ENCODE measurements at places on chromosomes 1 and 21. TPM values are rescaled to one million over a fixed set of nuclear protein-coding genes. Genes with fewer than 3 reads are reported as not detected.

XCL1 gene
- not detected for polyA plus RNA-seq

ZNF281 gene
- polyA plus RNA-seq: 29.3 TPM

ATG4C gene
- 24.4 TPM for polyA plus RNA-seq

DEPDC1 gene
- 30.8 TPM for polyA plus RNA-seq

MROH7 gene
- polyA plus RNA-seq: 10.1 TPM

LCE2C gene
- not detected for polyA plus RNA-seq

MXRA8 gene
- 163 TPM for polyA plus RNA-seq

PTGFRN gene
- 73.5 TPM for polyA plus RNA-seq

PLK3 gene
- polyA plus RNA-seq: 8.2 TPM

CYP4Z1 gene
- 0.35 TPM for polyA plus RNA-seq

THRAP3 gene
- polyA plus RNA-seq: 162 TPM

S100A5 gene
- not detected for polyA plus RNA-seq

GRCh38 chr1:3295846-3296245, 158.6 kb upstream of the ARHGEF16 start:
- no peak for DNase-seq

DNA sequence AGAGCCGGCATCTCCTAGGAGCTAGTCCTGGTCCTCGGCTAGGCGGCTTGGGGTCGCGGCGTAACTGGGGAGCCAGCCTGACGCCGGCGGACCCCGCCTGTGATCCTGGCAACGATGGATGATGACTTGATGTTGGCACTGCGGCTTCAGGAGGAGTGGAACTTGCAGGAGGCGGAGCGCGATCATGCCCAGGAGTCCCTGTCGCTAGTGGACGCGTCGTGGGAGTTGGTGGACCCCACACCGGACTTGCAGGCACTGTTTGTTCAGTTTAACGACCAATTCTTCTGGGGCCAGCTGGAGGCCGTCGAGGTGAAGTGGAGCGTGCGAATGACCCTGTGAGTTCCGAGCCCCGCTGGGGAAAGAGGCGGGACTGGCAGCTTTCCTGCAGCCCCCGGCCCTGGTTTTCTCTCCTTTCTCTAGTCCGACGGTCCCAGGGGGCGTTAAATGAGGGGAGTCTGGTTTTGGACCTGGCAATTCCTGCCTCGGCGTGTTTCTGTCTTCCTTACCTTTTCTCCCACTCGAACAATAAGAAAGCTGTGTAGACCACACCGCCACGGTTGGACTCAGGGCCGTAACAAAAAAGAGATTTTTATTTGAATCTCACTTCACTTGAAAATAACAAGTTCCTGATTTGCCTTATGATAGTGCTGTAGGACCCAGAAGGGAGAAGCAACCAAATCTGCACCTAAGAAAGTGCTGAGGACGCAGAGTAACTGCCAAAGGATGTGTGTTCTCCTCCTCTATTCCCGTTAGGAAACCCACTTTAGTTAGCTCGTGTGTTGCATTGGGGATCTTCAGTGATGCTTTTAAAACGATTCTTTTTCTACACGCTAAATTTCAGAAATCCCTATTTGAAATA, at the start of gene SPRTN:
Gene SPRTN (plus strand): TSS at position 24 of the 859 bp plus-strand sequence. CDS start 91 bp downstream, at position 115.
- no peak for DNase-seq

GRCh38 chr1:204104331-204105130, 31.6 kb downstream of the SOX13 start:
- no peak for DNase-seq

DNA sequence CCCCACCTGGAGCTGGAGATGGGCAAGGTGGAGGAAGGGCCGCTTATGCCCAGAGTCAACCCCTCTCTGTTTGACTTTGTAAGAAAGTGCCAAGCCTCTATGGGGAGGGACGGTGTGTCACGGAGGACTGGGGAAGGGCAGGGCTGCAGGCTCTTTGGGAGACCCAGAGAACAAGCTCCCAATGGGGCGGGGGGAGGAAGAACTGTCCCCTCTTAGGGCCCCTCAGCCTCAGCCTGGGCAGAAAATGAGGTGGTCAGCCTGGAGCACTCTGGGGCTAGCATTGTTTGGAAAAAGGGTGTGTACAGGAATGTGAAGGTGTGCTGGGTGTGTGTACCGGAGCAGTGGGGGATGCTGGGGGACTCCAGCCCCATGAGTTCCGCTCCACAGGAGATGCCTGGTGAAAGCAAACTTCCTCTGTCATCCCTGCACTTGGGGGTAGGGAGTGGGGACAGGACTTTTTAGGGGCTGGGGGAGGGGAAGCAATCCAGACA, 1.2 kb upstream of the INAVA start:
- no peak for DNase-seq

- DNase-seq: peak; percentile 99
These were observed at the start of gene SLC25A44 for GRCh38 chr1:156193488-156194299. SLC25A44 (plus strand) TSS chr1:156194104; CDS start chr1:156199848, 5,744 bp downstream.

GRCh38 chr1:11413986-11414391, 65.0 kb upstream of the DISP3 start:
- no peak for DNase-seq

- DNase-seq: no peak
These were observed 27.1 kb downstream of the GBP2 start for GRCh38 chr1:89098857-89099256.

DNA sequence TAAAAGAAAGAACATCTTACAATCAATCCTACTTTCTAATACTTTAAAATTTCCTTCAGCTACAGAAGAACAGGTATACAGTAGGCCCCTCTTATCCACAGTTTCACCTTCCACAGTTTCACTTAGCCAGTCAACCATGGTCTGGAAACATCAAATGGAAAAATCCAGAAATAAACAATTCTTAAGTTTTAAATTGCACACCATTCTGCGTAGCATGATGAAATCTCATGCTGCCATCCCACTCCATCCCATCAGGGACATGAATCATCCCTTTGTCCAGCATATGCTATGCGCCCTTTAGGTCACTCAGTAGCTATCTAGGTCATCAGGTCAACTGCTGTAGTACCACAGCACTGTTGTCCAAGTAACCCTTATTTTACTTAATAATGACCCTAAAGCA, 67.7 kb downstream of the HSF2BP start:
- DNase-seq: no peak

GRCh38 chr1:11602424-11602823, 51.8 kb downstream of the FBXO2 start:
- DNase-seq: no peak

GRCh38 chr1:24955161-24955560, 25.1 kb upstream of the RUNX3 start:
- no peak for DNase-seq

- no peak for DNase-seq
These were observed 3.5 kb downstream of the HAPLN2 start for GRCh38 chr1:156622581-156623297.

GRCh38 chr1:4711416-4712275, 57.2 kb downstream of the AJAP1 start:
- DNase-seq: no peak

- DNase-seq: no peak
These were observed 110.2 kb downstream of the MATN1 start for GRCh38 chr1:30613188-30613587.

- no peak for DNase-seq
These were observed 12.4 kb downstream of the KCNQ4 start for GRCh38 chr1:40795811-40796586.

- no peak for DNase-seq
These were observed 9.1 kb upstream of the PCNX2 start for GRCh38 chr1:233304489-233305102.

GRCh38 chr1:1236176-1236763, 4.2 kb downstream of the B3GALT6 start:
- DNase-seq: no peak

DNA sequence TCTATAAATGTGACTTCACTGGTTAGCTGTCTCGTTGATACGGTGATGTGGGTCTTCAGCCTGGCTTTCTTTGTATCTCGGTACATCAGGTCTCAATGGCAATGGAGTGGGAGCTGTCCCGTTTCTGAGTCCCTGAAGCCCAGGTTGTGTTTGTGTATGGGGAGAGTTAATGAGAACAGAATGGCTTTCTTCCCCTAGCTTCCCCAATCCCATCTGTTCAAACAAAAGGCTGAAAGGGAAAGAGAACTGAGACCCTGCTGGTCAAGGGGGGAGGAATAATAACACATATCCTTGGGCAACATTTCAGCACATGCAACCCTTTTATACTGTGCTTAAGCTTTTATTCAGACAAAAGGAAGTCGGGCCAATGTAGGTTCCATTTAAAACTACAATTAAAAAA, 28.4 kb upstream of the CASQ2 start:
- no peak for DNase-seq

- no peak for DNase-seq
These were observed 655.0 kb upstream of the CAMK1G start for GRCh38 chr1:208928349-208929010.

DNA sequence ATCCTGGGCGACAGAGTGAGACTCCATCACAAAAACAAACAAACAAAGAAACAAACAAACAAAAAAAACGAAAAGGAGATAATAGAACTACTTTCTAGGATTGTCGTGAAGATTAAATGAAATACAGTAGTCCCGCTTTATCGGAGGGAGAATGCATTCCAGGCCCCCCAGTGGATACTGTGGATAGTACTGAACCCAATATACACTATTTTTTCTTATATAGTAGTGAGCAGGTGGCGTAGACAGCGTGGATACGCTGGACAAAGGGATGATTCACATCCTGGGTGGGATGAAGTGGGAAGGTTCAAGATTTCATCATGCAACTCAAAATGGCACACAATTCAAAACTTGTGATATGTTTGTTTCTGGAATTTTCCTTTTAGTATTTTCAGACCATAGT, 8.0 kb downstream of the SLC35F3 start:
- DNase-seq: no peak

- no peak for DNase-seq
These were observed 55.2 kb downstream of the COLGALT2 start for GRCh38 chr1:183982172-183982963.

DNA sequence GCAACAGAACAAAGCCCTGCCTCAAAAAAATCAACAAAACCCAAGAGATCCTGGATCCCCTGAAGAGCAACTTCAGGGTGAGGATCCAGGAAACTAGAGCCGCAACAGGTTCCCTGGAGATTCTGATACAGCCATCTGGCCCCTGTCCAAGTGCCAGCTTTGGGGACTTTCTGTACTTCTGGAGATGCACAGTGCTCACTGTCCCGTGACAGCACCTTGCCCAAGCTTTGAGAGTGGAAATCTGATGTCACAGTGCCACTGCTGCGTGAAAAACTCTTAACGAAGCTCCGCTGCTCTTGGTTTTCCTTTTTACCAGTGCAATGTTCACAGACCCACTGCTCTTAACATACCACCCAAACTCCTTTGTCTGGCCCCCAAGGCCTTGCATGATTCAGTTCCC, 26.3 kb downstream of the STK40 start:
- no peak for DNase-seq

DNA sequence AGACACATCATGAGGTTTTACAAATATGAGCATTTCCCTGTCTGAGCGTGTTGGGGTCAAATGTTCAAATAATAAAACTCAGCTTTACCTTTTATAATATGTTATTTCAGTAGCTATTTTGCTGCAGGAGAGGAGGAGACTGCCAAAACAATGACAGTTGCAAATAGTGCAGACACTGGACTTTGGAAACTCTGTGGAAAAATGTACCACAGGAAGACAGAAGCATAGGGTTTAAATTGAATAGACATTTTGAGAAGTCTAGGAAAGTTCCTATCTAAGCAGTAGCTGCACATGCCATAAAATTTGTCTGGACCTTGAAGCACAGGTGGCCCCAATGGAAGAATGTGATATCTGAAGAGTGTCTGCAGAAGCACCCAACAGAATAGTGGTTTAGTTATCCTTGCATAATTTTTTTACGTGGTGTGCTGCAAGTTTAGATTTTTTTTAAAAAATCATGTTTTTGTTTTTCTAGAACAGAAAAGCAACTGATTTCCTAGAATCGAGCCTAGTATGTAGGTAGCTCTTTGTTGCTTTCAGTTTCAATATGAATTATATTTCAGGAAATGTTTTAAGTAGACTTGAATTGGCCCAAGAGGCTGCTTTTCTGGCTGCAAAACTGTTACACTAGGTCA, 14.0 kb upstream of the GBP5 start:
- no peak for DNase-seq

- DNase-seq: no peak
These were observed 16.3 kb downstream of the CHIT1 start for GRCh38 chr1:203213126-203213525.

- DNase-seq: no peak
These were observed 9.9 kb upstream of the NDC1 start for GRCh38 chr1:53847980-53848379.

DNA sequence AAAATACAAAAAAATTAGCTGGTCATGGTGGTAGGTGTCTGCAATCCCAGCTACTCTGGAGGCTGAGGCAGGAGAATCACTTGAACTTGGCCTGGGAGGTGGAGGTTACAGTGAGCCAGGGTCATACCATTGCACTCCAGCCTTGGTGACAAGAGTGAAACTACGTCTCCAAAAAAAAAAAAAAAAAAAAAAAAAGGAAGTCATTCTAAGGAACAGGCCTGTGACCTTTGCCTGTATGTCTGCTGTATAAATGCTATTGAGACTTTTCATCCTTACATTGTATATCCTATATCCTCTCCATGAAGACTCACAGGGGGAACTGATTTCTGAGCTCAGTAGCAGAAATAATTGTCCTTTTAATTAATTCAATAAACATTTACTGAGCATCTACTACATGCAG, 7.5 kb upstream of the CTPS1 start:
- no peak for DNase-seq

DNA sequence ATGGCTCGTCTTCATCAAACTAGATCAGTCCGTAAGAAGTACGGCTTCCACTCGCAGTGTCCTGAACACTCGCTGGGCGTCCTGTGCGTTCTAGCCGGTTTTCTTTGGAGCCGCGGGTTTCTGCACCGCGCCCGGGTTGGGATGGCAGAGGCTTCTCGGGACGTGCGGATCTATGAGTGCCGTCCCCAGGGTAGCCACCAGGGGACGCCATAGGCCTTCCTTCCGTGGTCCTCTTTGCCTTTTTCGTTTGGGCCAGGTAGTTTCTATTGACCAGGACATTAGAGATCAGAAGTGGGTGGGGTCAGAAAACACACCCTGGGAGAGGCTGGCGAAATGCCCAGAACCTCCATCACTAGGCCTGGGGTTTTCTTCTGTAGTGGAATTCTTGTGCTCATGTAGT, 273.8 kb downstream of the FAM72C start:
- no peak for DNase-seq

DNA sequence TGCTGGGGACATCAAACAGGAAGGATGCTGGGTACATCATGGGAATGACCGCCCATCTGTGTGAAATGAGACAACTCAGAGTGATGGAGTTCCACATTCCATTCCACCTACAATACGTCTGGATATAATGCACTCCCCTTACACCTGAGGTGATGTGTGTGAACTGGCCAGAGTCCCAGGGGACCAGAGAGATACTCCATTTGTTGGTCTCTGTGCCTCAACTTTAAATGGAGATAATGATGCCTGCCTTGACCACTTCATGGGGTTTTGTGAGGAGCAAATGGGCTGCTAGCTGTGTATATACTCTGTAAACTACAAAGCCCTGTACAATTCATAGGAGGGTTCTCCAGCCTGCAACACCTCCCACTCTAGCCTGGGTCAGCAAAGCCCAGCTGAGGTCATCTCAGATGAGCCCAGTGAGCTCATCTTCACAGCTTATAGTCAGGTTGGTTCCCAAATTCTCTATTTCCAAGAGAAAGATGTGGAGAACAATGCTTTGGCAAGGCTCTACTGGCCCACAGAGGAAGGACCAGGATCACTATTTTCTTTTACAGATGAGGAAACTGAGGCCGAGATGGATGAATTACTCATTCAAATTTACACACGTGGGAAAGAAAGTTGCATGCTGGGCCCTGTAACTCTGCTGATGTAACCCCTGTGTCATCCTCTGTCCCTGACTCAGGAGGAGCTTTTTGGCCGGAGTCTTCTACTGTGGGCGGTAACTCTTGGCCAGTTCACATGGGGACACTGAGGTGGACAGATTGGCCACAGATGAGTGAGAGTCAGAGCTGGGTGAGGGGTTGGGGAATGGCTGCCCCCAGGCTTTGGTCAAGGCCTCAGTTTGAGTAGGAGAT, 105.6 kb upstream of the GCLM start:
- DNase-seq: no peak

GRCh38 chr1:16915627-16915973, 6.1 kb upstream of the CROCC start:
- no peak for DNase-seq

Data from right lung (tissue), 10 donors.